Endothelial cell of umbilical vein (primary cell): ENCODE measurements at places on chromosomes 16 and 17.

DNA sequence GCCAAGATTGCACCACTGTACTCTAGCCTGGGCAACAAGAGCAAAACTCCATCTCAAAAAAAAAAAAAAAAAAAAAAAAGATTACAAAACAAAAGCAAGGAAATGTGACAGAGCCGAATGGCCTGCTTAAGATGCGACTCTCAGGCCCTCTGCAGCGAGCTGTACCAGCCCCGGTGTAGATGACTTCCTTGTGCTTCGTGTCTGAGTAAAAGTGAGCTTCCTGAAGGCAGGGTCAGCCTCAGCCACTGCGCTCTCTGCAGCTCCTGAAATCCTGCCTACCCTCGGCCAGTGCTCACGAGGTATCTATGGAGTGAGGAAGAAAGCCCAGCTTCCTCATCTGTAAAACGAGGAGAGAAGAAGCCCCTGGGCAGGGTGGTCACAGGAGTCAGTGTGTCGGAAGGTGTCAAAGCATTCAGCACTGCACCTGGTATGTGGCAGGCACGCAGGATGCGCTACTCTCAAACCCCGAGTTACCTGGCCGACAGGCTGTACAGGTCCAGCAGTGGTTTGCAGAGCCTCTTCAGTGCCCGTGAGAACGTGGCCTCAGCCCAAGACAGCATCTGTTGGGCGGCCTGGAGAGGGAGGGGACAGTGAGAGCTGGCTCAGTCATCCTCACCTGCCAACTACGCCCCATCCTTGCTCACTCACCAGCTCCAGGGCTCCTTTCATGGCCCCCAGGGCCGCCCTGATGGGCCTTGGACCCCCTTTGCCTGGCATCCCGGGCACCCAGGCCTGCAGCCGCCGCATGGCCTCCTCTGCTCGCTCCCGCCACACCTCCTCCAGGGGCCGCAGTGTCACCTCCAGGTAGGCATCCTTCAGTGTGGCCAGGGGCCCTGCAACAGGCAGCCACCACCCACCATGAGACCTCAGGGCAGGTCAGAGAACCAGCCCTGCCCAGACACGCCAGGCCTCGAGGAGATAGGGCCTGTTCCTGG lies 44.6 kb downstream of the RMI2 start:
- no peak for DNase-seq

- no peak for DNase-seq
Measured at GRCh38 chr17:705863-706262, 8.8 kb downstream of the VPS53 start.

DNA sequence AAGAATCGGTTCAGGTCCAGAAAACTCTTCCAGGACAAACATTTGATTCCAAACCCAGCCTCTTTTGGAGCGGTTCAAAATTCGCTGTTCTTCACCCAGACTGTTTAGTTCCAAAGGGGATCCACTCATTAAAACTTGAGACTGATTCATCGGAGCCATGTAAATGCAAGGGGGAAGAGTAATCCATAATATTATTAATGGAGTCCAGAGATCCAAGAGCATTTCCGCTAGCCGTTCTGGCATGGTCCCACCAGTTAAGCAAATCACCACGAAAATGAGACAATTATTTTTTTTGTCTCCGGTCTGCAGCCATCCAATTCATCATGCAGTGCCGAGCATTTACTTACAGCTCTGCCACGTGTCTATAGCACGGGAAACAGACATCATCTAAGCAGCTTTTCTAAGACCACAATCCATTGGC lies 15.1 kb downstream of the CDH8 start:
- no peak for DNase-seq

GRCh38 chr17:77205396-77206125 lies 64.8 kb downstream of the SEC14L1 start:
- no peak for DNase-seq

DNA sequence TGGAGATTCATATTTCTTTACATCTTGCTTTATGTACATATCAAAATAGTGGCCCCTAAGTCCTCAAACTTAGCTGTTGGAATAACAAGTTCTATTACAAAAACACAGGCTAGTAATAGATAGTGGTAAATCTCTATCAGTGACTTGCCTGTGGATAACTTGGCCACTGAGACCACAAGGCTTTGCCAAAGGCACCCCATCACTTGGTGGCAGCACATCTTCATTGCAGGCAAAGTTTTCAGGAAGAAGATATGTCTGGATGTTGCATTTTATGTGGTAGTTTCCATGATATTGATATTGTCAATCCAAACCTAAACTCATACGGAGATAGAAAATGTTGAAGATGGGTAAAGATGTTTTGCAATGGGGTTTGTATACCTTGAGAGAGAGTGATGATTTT lies 58.5 kb downstream of the KNOP1 start:
- DNase-seq, result no peak

DNA sequence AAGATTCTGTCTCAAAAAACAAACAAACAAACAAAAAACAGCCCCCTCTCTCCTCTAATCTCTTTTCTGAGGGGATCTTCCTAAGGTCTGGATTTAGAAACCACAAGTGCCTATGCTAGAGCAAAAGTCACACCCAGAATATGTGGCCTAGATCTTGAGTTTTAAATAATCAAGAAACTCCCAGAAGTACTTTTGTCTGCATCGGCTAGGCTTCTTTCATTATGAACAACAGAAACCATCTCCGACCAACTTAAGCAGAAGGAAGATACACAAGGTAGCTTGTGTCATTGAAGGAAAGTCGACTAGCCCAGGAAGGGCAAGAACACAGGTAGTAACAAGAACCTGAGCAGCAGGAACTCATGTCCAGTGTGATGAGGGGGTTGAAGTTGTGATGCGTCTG lies 73.9 kb upstream of the KIFC3 start:
- DNase-seq, result no peak

GRCh38 chr17:50189550-50190292 lies 11.7 kb downstream of the COL1A1 start:
- DNase-seq, result no peak

DNA sequence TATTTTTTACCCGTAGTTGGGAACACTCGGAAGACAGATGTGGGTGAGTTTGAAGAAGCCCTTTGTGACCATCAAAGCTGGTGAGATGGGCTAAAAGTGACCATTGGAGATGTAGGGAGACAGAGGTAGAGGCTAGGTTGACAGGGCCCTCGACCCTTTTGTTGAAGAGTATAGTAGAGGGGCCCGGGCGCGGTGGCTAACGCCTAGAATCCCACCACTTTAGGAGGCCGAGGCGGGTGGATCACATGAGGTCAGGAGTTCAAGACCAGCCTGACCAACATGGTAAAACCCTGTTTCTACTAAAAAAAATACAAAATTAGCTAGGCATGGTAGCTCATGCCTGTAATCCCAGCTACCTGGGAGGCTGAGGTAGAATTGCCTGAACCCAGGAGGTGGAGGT lies 16.2 kb upstream of the NFATC3 start:
- DNase-seq, result no peak

DNA sequence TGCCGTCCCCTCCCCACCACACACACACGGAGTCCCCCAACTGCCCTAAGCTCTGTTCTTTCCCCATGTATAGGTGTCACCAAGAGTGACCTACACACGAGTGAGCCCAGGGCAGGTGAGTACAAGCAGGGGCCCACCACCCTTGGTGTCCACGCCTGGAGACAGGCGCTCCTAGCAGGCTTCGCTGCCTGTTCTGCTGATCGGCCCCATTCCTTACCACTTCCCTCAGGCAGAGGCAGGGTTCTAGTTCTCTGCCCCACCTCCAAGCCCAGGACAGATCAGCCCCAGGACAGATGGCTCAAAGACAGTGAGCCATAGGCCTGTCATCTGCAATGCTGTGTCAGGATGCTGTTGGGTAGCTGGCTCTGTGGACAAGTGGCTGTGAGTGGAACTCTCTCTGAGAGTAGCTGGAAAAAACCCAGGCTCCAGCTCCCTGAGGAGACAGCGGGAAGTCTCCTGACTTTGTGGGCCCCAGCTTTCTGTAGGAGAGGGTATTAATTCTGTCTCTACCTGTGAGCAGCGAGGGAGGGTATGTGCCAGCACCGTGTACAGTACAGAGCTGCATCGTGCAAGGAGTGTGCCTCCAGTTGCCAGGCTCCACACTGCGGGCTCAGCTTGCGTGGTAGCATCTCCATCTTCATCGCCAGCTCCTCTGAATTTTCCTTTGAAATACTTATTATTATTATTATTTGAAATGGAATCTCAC lies 897 bp downstream of the TP53I13 start:
- DNase-seq, result no peak

DNA sequence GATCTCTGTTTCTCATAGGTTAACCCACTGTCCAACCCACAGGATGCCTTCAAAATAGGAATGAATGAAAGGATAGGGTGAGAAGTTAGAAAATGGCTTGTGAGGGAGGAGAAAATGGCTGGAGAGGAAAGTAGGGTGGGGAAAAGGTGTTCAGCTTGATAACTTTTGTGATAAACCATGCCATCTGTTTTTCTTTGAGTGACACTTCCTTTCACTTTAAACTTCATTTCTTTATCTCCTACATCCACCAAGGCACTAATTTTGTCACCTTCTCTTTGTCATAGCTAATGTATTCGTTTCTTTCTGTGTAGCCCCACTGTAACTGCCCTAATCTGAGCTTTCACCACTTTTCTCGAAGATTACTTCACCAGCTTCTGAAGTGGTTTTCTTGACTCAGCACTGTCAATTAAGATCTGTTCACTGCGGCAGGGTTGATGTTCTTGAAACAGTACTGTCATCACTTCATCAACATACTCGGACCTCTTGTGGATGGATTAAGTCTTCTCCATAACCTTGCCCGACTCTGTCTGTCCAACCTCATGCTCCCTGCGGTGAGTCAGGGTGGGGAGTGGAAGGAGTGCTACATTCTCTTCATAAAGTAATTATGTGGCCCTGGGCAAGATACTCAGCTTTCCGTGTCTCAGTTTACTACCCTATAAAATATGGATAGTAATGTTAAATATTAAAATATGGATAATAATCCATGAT lies 5.5 kb upstream of the KRT10 start:
- DNase-seq, result no peak

DNA sequence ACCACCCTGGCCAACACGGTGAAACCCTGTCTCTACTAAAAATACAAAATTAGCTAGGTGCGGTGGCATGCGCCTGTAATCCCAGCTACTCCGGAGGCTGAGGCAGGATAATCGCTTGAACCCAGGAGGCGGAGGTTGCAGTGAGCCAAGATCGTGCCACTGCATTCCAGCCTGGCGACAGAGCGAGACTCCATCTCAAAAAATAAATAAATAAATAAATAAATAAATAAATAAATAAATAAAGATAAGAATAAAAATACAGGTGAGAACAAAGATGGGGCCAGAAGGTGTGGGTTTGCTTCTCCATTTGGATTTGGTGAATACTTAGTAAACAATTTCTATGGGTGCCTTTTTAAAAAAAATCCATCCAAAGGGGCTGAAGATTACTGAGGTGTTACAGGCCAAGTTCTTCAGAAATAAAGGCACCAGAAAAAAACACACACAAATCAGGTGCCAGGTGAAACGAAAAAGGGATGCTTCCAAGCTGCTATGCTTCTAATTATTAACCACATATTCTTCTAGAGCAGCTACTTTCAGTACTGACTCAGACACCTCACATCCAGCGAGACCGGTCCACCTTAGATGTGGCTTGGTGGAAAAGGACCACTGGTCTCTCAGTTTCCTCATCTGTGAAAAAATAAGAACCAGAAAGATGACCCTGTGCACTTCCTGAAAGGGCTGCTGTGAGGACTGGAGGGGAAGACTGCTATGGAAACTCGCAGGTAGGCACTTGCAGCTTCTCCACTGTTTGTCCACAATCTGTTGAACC lies 9.2 kb downstream of the GLYR1 start:
- no peak for DNase-seq

- peak; percentile 36 for DNase-seq
Measured at GRCh38 chr16:74297145-74297665, 591 bp downstream of the PSMD7 start.

- peak; percentile 90 for DNase-seq
Measured at GRCh38 chr16:64478252-64478906, 643.5 kb downstream of the CDH11 start.

DNA sequence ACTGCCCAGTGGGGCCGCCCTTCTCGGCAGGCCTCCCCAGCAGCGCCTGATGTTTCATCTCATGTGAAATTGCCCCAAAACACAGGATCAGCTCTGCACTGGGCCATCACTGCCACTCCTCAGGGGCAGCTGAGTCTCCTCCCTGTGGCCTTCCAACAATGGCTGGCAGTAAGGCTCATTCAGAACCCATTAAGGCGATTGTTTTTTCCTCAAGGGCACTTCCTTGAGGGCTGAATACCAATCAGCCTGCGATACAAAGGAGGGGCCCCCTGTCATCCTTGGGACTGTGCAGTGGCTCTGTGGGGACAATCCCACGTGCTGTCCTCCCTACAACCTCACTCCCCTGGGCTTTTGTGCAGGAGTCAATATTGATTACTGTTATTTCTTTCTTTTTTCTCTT lies 47.5 kb downstream of the XYLT1 start:
- no peak for DNase-seq

GRCh38 chr17:57593739-57594462 lies 151.2 kb downstream of the CCDC182 start:
- DNase-seq, result no peak

GRCh38 chr17:7330638-7331015 lies 1.5 kb upstream of the NEURL4 start:
- DNase-seq, result no peak

DNA sequence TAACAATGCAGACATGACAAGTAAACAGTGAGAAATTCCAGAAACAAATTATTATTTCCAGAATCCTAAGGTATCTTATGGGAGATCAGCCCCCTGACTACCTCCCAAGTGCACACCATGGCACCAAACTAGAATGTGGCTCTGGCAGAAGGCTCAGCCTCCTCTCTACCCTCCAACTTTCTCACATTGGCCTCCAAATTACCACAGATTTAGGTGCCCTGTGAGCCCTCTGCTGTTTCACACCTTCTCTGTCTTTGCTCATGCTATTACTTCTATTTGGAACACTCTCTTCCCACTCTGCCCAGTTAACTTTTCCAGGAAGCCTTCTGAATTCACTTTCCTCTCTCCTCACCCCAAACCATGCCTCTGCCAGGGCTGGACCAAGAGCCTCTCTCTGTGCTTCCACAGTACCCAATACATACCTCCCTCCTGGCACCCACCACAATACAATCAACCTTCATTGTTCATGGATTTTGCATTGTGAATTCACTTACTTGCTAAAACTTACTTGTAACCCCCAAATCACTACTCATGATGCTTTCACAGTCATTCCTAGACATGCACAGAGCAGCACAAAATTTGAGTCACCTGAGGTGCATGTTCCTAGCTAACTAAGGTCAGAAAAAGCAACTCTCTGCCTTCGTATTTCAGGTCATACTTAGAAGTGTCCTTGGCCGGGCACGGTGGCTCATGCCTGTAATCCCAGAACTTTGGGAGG lies 31.4 kb downstream of the SMG6 start:
- DNase-seq, result no peak
